ENCODE measurements at places on chromosomes 3 and 15. TPM values are rescaled to one million over a fixed set of nuclear protein-coding genes. Genes with fewer than 3 reads are reported as not detected.
A peak's percentile ranks its signal among the peaks of the same experiment; 100 is the strongest.

The RCCD1 gene
- total RNA-seq = 29.2 TPM

The CCR3 gene
- 4.3 TPM for total RNA-seq

The GAP43 gene
- 0.50 TPM for total RNA-seq

The CCR8 gene
- total RNA-seq = not detected

The LYZL4 gene
- total RNA-seq = not detected

The ANKRD63 gene
- not detected for total RNA-seq

GRCh38 chr3:4426261-4426781 is 40.7 kb downstream of the SUMF1 start:
- H3K4me3 ChIP-seq = no peak overlapping the region
- H3K27me3 ChIP-seq = no peaks in the 10 kb centered on the region
- H3K4me1 ChIP-seq = peaks cover 19% of the 10 kb centered on the region
- no peaks in the 10 kb centered on the region for H3K36me3 ChIP-seq

DNA sequence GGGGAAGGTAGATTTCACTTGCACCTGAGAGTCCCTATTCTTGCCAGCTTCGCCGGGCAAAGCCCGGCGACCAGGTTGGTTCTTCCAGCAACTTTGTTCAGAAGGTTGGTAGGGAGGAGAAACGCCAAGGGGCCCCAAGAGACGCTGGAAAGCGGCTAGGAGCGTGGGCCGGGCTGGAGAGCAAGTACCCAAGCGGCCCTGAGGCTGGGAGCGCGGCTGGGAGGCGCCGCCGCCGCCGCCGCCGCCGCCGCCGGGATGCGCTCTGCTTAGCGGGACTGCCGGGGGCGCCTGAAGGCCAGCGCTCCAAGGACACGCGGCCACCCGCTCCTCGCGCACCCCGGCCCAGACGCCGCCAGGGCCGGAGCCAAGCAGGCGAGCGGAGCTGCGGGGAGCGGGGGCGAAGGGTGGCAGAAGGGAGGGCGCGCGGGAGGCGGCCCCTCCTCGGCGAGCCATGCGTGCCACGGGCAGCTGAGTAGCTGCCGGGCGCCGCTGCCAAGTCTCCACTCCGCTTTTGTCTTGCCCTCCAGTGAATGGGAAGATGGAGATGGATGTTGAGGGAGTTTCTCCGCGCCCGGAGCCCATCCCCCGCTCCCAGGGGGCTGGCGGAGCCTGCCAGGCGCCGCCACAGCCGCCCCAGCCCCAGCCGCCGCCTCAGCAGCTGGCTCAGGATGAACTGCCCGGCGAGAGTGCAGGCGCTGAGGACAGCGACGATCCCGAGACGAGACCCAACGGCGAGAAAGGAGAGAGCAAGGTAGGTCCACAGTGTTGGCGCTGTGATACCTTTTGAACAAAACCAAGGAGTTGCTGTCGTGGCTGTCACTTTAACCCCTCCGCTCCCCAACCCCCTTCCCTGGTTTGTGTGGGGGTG is 227.4 kb upstream of the AZI2 start:
- no peak for DNase-seq
- no peak overlapping the region for H3K4me3 ChIP-seq
- H3K36me3 ChIP-seq = no peaks in the 10 kb centered on the region
- H3K4me1 ChIP-seq = no peaks in the 10 kb centered on the region

DNA sequence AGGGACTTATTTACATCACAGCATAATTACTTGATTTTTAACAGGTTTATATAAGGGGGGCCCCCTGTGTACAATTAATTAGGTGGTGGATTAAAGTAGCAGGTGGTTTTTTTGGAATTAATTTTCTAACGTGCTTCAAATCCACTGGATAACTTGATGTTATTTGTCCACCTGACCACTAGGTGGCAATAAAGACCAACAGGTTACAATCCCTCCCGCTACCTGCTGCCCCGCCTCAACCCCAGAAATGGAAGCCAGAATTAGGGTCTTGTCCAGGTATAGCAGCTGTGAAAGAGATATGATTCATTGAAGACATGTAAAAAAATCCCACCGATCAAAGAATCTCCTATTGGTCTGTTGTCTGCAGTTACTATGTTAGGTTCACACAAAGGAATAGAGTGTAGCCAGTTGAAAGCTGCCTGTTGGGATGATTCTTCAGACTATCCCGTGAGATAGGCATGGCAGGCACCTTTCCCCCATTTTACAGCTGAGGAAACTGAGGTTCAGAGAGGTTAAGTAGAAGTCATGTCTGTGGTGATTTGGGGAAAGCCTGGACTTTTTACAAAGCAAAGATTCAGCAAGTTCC is 44.0 kb downstream of the MFSD1 start:
- H3K27ac ChIP-seq = no peak overlapping the region
- no peak for DNase-seq
- H3K4me3 ChIP-seq = no peak overlapping the region
- no peaks in the 10 kb centered on the region for H3K36me3 ChIP-seq

GRCh38 chr15:65303687-65304380 is 643 bp upstream of the RNU5B-1 start:
- H3K4me1 ChIP-seq = peaks cover 28% of the 10 kb centered on the region
- H3K4me3 ChIP-seq = peak overlapping the region; percentile 98
- H3K27me3 ChIP-seq = no peaks in the 10 kb centered on the region
- no peak for DNase-seq

GRCh38 chr3:48696601-48697000 is 10.9 kb upstream of the NCKIPSD start:
- H3K27me3 ChIP-seq = no peaks in the 10 kb centered on the region
- peaks cover 17% of the 10 kb centered on the region for H3K4me1 ChIP-seq
- H3K36me3 ChIP-seq = no peaks in the 10 kb centered on the region
- no peak overlapping the region for H3K4me3 ChIP-seq

DNA sequence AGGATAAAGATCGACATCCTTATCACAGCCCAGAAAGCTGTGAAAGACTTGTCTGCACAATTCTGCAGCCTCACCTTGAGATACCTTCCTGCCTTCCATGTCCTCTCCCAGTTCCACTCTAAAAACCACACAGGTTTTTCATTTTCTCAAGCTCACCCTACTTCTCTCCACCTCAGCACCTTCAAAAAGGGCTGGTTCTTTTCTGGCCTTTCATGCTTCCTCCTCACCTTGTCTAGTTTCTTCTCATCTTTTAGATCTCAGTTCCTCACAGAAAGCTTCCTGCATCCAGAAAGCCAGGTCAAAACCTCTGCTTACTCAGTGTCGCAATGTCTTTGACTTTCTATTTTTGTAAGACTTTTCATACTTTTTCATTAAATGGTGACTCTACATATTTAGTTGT is 140.2 kb upstream of the STT3B start:
- H3K27me3 ChIP-seq = peaks cover 16% of the 10 kb centered on the region
- no peaks in the 10 kb centered on the region for H3K4me1 ChIP-seq
- no peak for DNase-seq
- peaks cover 5% of the 10 kb centered on the region for H3K36me3 ChIP-seq
- H3K4me3 ChIP-seq = no peak overlapping the region

- peaks cover 27% of the 10 kb centered on the region for H3K36me3 ChIP-seq
- H3K4me3 ChIP-seq = no peak overlapping the region
- no peak for DNase-seq
- peak overlapping the region; percentile 33 for H3K27ac ChIP-seq
- peaks cover 56% of the 10 kb centered on the region for H3K4me1 ChIP-seq
Observed at GRCh38 chr3:172228036-172228415, 188.6 kb downstream of the FNDC3B start.

GRCh38 chr15:80739919-80740318 is 39.3 kb upstream of the CEMIP start:
- H3K27me3 ChIP-seq = no peaks in the 10 kb centered on the region
- no peak overlapping the region for H3K4me3 ChIP-seq
- no peak overlapping the region for H3K27ac ChIP-seq
- no peaks in the 10 kb centered on the region for H3K36me3 ChIP-seq
- H3K4me1 ChIP-seq = no peaks in the 10 kb centered on the region
- DNase-seq = no peak

DNA sequence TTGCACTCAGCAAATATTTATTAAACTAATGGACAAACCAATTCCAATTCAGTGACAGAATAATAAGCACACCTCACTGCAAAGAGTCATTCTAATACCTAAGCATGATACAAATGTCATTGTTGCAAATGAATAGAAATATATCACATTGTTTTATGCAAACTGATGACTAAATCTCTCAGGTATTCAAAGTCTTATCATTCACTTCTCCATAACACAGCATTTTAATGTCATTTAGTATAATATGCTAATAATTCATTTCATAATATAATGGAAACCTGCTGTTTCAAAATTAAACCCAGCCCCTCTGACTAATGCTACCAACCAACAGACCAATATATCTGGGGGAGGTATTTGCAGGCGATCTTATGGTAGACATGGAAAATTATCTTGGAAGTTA is 71.8 kb downstream of the FGF7 start:
- H3K4me1 ChIP-seq = no peaks in the 10 kb centered on the region
- H3K36me3 ChIP-seq = no peaks in the 10 kb centered on the region
- no peak for DNase-seq
- peaks cover 2% of the 10 kb centered on the region for H3K27me3 ChIP-seq
- H3K4me3 ChIP-seq = no peak overlapping the region
- H3K27ac ChIP-seq = no peak overlapping the region

GRCh38 chr15:52003710-52004109 is 15.3 kb upstream of the MAPK6 start:
- no peak overlapping the region for H3K4me3 ChIP-seq
- H3K4me1 ChIP-seq = peaks cover 54% of the 10 kb centered on the region
- H3K27ac ChIP-seq = no peak overlapping the region
- H3K27me3 ChIP-seq = no peaks in the 10 kb centered on the region
- H3K36me3 ChIP-seq = peaks cover 12% of the 10 kb centered on the region
- no peak for DNase-seq

- no peak for DNase-seq
- no peak overlapping the region for H3K4me3 ChIP-seq
- peak overlapping the region; percentile 28 for H3K27ac ChIP-seq
- peaks cover 70% of the 10 kb centered on the region for H3K27me3 ChIP-seq
- peaks cover 14% of the 10 kb centered on the region for H3K36me3 ChIP-seq
Observed at GRCh38 chr15:60001610-60002527, 2.2 kb upstream of the FOXB1 start.

DNA sequence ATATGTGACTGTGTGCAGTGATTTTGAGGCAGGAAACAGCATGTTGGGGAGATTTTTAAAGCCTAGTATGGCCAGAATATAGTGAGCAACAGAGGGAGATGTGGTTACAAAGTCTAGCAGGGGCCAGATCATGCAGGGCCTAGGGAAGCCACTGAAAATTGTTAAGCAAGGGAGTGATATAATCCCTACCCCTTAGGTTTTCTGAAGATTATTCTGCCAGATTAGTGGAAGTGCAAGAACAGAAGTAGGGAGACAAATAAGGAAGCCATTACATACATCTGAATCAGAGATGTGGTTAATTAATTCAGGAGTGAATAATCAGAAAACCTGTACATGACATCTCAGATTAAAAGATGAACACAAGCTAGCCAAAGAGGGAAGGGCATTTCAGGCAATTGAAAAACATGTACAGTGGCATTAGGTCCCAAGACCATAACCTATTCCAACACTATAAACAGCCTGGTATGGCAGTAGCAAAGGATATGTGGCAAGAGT is 54.8 kb downstream of the MSL2 start:
- peak overlapping the region; percentile 72 for H3K27ac ChIP-seq
- H3K4me1 ChIP-seq = peaks cover 27% of the 10 kb centered on the region
- H3K27me3 ChIP-seq = no peaks in the 10 kb centered on the region
- peak overlapping the region; percentile 14 for H3K4me3 ChIP-seq

DNA sequence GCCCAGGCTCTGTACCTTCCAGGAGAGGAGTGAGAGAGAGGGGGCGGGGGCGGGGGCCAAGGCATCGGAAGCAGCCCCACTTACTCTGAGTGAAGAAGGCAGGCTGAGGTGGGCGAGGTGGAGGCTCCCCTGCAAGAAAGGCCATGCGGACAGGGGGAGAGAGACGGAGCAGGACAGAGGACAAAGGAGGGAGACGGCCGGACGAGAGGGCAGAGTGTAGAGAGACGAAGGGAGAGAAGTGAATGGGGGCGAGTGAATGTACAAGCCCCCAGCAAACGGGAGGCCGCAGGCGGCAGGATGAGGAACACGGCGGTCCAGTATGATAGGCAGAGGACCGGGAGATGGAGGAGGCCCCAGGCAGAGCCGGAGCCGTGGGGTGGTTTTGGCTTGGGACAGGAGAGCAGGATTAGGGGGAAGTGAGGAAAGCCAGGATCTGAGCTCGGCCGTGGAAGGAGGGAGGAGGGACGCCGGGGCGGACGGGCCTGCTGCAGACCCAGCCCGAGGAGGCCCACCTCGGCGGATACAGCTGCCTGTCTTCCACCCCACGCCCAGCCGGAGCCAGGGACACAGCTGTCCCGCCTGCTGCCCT is 38.8 kb downstream of the TNK2 start:
- no peak overlapping the region for H3K27ac ChIP-seq
- H3K27me3 ChIP-seq = no peaks in the 10 kb centered on the region
- H3K4me1 ChIP-seq = no peaks in the 10 kb centered on the region
- no peaks in the 10 kb centered on the region for H3K36me3 ChIP-seq
- H3K4me3 ChIP-seq = no peak overlapping the region

DNA sequence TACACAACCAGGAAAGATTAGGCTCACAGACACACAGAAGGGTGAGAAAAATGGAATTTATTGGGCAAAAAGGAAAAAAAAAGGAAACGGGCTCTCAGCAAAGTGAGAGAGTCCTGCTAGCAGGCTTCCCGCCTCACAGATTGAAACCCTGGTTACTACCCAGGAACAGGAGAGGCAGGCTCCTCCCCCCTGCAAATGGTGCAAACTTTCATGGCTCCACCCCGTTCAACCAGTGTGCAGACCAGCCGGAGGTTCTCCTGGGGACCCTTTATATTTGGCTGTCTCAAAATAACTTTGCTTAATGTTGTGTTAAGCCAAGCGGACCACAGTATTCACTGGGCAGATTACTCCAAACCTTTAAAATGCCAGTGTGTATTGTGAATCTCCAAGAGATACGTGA is 40.3 kb downstream of the IL1RAP start:
- H3K27me3 ChIP-seq = no peaks in the 10 kb centered on the region
- H3K4me1 ChIP-seq = no peaks in the 10 kb centered on the region
- H3K36me3 ChIP-seq = peaks cover 23% of the 10 kb centered on the region
- no peak overlapping the region for H3K27ac ChIP-seq

DNA sequence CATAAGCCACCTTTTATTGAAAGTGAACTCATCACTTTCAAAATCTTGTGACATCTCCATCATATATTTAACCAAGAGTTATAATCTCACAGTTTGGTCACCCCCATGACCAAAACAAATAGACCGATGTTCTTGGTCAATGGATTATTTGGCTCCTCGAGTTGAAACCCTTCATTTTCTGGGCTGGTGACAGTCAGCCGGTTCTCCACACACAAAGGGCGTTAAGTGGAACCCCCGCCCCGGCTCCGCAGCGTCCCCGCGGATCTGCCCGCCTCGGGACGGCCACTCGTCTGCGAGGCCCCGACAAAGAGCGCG is 772 bp downstream of the TSPAN3 start:
- DNase-seq = no peak
- no peaks in the 10 kb centered on the region for H3K36me3 ChIP-seq
- peaks cover 44% of the 10 kb centered on the region for H3K4me1 ChIP-seq
- peak overlapping the region; percentile 86 for H3K27ac ChIP-seq
- H3K27me3 ChIP-seq = no peaks in the 10 kb centered on the region
- H3K4me3 ChIP-seq = peak overlapping the region; percentile 88

DNA sequence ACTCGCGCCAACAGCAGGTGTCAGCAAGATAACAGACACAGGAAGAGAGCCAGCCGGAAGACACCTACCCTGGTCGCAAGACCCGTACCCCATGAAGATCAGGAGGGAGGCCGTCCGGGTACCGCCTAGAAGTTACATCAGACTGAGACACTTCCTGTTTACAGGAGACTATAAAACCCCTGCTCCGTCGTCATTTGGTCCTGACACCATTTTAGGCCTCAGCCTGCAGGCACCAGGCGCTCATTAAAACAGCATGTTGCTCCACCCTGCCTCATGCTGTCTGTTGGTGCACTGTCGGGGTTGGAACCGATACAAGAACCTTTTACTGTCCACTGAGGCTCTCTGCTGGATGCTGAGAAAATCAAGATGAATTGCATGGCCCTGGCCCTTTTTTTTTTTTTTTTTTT is 15.6 kb upstream of the PRTG start:
- H3K36me3 ChIP-seq = no peaks in the 10 kb centered on the region
- peaks cover 7% of the 10 kb centered on the region for H3K27me3 ChIP-seq
- H3K4me3 ChIP-seq = no peak overlapping the region
- no peaks in the 10 kb centered on the region for H3K4me1 ChIP-seq
- no peak overlapping the region for H3K27ac ChIP-seq

All from natural killer cell treated with Interleukin-12 subunit alpha and Interleukin-12 subunit beta and Interleukin-15 and Interleukin-18, amount 100 ng/mL, for 72 hours (primary cell).